ENCODE measurements at places on chromosomes 6 and 20.

DNA sequence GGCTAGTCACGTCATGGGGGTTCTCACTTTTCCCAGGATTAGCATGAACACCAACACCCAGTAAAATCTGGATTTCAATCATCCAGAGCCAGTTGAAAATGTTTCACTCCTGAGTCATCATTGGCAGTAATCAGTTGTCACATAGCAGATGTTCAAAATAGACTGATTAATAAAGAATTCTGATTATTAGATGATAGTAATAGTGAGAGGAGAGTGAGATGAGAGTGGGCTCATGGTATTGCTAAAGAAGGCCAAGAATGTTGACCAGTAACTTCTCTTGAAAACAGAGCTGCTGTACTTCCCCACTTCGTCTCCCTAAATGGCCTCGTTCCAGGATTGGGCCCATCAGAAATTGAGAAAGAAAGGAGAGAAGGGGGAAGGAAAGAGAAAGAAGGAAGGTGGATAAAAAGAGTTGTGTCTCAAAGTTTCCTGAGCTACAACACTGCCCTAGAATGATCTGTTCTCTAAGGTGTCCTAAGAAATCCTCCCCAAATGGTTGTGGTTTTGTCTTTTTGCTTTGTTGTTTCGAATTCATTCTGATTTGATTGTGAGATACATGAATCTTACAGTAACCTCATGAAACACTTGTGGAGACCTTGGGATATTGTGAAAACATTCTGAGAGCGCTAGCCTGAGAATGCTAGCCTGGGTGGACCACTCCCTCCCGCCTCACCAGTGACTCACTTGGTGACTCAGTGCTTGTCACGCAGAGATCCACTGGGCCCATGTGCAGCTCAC, 502.2 kb upstream of the JARID2 start:
- DNase-seq, result no peak

DNA sequence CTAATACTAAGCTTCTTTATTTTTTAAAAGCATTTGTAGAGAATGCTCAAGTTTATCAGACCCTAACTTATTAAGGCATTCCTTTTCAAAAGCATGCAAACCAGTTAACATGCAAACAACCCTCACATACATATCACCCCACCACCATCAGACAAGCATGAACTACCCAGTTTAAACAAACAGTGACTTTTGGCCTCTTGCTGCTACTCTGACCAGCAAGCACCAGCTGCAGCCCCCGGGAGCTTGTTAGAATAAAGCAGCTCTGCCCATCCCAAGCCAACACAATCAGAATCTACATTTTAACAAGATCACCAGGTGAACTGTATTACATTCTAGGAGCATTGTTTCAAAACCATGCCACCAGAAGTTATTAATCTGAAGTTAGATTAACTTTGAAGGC, 5.9 kb upstream of the NUP153 start:
- no peak for DNase-seq

GRCh38 chr6:75128878-75129570, 76.8 kb downstream of the COL12A1 start:
- no peak for DNase-seq

DNA sequence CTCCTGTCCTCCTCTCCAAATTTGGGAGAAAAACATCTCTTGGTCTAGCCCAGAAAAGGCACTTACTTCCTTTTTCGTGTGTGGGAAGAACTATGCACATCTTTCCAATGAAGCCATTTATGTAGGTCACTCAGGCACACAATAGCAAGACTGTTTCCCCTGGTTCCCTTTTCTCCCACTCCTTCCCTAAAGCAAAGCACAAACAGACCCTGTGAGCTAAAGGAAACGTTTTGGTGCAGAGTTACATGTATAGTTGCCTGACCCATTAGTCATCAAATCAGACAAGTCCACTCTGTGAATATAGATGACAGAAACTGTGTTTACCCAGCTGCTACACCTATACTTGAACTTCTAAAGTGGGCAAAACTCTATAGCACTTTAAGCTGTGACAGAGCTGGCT, 474.6 kb downstream of the COL12A1 start:
- DNase-seq, result no peak

- DNase-seq, result no peak
Measured at GRCh38 chr6:170145272-170145592, 145.6 kb downstream of the DLL1 start.

GRCh38 chr6:149984773-149985172, 21.0 kb downstream of the ULBP1 start:
- no peak for DNase-seq

- no peak for DNase-seq
Measured at GRCh38 chr20:42067174-42067573, 449.0 kb upstream of the CHD6 start.

Measured in NCI-H1694 (cell line).